ENCODE measurements at places on chromosomes 3 and 15.

DNA sequence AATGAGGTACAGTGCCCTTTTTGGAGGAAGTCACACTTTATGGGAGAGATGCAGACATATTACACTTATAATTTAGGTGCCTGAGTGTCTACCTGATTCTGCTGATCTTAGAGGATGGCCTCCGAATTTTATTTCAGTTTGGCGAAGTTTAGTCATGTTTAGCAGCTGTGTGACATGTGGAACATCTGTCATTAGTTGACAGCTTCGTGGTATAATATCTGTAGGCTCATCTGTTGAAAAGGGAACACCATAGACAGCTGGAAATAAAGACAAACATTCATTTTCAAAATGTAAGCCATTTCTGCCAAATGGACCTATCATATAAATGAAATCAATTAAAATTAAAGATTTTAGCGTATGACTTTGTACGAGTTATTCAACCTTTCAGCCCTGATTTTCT is 165.4 kb downstream of the CFAP20DC start:
- DNase-seq = no peak

DNA sequence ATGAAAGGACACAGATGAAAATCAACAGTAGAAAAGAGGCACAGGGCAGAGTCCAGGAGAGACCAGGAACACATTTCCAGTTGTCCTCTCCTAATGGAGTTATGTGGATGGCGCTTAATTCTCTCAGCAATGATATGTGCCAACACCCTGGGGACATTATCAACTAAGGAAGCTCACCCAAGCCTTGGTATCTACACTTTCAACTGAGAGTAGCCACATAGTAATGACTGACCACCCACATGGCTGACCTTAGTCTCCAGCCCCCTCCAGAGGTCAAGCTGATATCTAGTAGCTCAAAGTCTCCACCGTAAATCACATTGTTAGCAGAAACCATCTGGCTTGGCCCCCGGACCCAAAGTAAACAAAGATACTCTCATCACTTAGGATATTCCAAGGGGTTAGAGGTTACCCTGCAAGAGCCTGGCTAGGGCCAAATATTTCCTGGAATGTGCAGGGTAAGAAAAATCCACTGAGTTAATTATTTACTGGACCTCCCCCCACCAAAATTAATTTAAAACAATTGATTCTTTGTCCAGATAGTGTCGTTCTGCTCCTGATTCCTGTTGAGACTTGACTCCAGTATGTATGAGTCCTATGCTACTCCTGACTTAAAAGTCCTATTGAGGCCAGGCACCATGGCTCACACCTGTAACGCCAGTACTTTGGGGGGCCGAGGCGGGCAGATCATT is 24.8 kb downstream of the GABRR3 start:
- DNase-seq = no peak

- DNase-seq = no peak
Observed at GRCh38 chr3:124805671-124806070, 75.4 kb downstream of the UMPS start.

DNA sequence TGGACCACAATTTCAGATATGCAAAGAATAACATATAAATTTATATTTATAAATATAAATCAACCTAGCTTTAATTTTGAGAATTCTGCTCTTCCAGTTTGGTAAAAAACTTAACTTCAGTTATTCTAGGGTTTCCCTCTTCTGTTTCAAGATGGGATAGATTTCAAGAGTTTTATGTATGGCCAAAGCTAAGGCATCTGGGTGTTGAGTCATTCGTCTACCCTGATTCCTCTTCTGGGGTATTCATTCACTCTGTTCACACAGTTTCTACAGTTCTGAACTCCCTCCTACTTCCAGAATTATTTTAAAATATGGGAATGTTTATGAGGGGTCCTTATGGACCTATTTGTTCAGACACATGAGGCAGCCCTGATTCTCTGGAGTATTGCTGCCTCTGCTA is 4.2 kb upstream of the FGF7 start:
- DNase-seq = no peak

DNA sequence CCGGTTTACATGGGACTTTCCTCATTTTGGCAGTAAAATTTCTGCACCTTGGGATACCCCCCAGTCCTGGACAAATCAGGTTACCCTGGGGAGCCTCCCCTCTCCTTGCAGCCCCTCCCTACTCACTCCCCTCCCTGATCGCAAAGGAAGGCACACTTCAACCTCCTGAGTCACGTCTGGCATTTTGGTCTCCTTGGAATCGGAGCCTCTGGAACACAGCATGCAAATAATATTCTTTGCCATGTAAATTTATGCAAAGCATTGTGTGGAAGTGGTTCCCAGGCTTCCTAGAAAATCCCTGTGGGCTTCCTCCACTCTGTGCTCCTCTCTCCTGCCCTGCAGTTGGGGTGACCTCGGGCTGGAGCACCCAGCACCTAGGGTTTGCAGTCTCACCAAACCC is 11.6 kb downstream of the SCN5A start:
- no peak for DNase-seq

DNA sequence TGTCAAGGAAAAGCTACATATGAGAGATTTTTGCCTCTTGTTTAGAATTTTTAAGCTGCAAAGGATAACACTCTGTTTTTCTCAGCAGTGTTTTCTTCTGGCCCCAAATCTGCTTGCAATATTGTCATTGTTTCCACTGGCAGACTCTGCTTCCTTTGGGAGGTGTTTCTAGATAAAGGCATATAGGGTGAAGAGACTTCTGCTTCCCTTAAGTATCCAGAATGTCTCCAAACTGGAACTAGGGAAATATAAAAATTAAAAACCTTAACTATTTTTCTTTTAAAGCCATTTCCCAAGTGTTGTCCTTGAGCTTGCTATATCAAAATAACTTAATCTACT is 225.8 kb downstream of the CGGBP1 start:
- no peak for DNase-seq

DNA sequence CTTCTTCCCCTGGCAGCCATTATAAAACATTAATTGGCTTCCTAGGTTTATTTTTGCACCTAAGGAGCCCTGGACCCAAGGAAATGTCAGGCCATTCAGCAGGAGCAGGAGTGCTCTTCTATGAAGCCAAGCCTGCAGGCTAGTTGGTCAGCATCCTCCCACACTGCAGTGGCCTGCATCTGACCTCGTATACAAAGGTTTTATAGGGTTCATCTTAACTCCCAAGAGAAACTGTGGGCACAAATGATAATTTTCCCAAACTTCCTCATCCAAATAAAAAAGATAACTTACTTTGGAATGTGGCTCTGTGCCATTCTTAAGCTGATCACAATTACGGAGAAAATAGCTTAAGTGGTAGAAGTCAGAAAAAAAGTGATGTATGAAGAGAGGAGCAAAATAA is 19.4 kb downstream of the PLSCR1 start:
- DNase-seq = no peak

DNA sequence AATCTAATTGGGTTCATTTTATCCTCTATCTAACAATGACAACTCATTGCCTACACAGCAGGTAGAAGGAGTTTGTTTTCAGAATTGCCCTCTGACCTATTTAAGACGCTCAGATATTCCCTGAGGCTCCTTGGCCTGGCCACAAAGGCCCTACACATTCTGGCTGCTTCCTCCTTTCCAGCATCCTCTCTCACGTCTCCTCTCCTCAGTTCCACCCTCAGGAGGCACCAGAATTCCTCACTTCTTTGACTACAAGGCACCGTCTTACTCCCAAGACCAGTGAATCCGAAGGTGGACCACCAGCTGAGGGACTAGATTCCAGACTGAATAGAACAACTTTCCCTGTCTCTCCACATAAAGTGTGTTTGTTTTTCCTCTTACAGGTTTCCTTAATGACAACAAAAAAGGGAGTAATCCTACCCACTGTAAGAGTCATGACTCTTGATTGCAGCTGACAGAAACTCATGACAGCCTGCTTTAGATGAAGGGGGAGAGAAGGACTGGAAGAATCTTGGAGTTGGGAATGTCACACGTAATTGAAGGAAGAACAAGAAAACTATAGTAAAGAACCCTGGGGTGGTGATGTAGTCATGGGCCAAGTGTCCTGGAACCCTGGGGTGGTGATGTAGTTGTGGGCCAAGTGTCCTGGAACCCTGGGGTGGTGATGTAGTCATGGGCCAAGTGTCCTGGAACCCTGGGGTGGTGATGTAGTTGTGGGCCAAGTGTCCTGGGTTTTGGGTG is 22.0 kb upstream of the MUC20 start:
- DNase-seq = no peak

GRCh38 chr3:19254189-19254588 is 105.9 kb downstream of the KCNH8 start:
- no peak for DNase-seq

DNA sequence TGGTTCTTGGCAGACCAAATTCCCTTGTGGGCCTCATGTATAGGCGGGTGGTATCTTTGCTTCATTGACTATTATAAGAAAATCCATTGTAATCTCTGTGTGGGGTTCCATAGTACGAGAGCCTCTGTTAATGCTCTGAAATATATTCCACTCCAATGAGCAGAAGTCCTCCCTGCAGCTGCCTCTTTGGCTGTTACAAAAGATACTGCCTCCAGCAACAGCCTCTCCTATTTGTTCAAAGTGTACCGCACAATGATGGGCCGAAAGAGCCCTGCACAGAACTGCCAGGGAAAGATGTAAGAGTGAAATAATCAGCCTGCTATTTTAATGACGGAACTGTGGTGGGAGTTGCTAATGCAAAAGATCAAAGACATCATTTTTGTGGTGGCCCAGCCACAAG is 48.9 kb downstream of the GRK7 start:
- DNase-seq = no peak

GRCh38 chr3:36493051-36493450 is 112.7 kb downstream of the STAC start:
- DNase-seq = no peak

DNA sequence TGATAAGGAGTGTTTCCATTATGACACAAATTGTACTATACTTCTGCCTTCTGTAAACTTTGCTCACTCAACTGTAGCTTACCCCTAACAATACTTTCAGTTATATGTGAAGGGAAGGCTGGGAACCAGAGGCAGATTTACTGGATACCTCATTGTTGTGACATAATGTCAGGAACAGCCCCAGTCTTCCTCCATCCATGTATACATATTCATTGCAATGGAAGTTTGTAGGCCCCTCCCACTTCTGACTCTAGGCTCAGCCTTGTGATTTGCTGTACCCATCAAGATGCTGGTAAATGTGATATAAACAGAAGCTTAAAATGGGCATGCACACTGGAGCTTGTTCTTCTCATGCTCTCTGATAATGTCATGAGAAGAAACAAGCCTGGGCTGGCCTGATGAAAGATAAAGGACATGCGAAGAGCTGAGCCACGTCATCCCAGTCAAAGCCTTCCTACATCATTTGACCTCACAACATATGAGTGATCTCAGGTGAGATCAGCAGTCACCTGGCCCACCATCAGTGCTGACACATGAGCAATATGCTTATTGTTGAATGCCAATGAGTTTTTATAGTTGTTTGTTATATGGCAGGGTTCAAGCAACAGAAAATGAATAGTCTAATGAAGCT is 267.8 kb downstream of the GAP43 start:
- no peak for DNase-seq
